GM23248 (cell line): ENCODE measurements at places on chromosomes 5 and 9. TPM values are rescaled to one million over a fixed set of nuclear protein-coding genes. Genes with fewer than 3 reads are reported as not detected.

DNA sequence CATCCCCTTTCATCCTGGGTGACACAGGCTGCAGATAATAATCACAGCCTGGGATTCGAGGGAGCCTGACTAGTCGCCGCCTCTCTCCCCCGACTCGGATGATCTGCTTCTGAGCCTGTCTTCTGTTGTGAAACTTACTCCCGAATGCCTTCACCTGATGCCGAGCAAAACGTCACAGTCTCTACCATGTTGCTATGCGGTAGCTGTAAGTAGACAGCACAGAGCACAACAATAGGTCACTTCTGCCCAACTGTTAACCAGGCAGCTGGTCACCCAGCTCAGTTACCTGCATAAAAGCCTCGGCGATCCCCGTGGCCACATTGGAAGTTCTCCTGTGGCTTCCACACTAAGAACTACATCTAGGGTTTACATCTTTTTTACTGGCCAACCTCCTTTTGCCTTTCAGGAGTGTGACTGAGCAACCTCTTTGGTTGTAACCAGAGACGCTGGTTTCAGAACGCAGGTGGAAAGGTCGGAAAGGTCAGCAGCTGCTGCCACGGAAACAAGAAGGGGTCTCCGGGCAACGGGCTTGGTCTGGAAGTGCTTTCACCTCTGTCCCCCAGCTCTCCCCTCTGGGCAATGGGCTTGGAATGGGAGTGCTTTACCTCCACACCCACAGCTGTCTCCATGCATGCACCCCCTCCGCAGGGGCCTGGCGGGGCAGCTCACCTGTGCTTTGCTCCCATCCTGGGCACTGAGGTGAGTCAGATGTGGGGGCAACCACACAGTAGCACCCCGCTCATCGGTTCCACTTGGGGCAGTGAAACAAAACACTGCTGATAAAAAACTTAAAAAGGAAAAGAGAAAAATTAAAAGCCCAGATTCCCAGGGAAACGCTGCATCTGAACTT lies 7.6 kb upstream of the PPP1R26 start:
- H3K36me3 ChIP-seq, result no peaks in the 10 kb centered on the region
- H3K27me3 ChIP-seq, result no peaks in the 10 kb centered on the region
- H3K4me3 ChIP-seq, result no peak overlapping the region

DNA sequence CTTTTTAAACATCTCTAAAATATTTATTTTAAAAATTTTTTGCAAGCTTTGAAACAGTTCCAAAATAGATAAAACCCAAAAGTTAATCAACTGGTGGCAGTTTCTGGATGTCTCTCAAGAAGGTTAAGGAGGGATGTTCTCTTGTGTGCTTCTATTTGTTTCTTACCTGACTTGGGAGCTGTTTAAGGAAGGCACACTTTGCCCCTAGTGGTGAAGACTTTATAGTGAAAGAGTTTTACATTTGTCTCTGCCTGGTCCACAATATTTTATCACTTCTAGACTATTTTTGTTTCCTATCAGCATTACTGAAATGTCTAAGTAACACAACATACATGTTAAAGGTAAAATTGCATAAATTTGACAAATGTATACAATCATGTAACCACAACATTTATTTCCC lies 552.8 kb downstream of the SEMA5A start:
- no peak overlapping the region for H3K27ac ChIP-seq
- no peaks in the 10 kb centered on the region for H3K36me3 ChIP-seq
- no peak overlapping the region for H3K4me3 ChIP-seq
- no peaks in the 10 kb centered on the region for H3K4me1 ChIP-seq
- peak; percentile 37 for DNase-seq

DNA sequence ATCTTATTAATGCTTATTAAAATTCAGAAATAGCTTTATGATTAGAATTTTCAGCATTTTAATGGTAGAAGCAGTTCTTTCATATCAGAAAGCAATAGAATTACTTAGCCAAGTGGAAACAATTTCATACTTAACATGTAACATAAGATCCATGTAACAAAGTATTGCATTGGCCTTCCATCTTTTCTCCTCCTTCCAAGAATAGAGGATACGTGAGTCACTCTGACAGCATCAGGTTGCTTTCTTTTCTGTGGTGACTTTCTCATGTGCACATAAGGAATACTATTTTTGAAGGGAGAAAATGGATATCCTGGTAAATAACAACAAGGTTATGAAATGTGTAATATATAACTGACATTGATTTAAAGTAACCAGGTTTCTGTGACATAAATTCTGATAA lies 272.2 kb downstream of the ANXA1 start:
- H3K27me3 ChIP-seq, result no peaks in the 10 kb centered on the region
- H3K27ac ChIP-seq, result no peak overlapping the region
- H3K4me3 ChIP-seq, result no peak overlapping the region
- no peaks in the 10 kb centered on the region for H3K4me1 ChIP-seq
- no peak for DNase-seq

- peaks cover 60% of the 10 kb centered on the region for H3K4me1 ChIP-seq
- no peak overlapping the region for H3K27ac ChIP-seq
- DNase-seq, result no peak
- H3K4me3 ChIP-seq, result no peak overlapping the region
- no peaks in the 10 kb centered on the region for H3K36me3 ChIP-seq
Measured at GRCh38 chr5:142615948-142616347, 69.9 kb downstream of the FGF1 start.

DNA sequence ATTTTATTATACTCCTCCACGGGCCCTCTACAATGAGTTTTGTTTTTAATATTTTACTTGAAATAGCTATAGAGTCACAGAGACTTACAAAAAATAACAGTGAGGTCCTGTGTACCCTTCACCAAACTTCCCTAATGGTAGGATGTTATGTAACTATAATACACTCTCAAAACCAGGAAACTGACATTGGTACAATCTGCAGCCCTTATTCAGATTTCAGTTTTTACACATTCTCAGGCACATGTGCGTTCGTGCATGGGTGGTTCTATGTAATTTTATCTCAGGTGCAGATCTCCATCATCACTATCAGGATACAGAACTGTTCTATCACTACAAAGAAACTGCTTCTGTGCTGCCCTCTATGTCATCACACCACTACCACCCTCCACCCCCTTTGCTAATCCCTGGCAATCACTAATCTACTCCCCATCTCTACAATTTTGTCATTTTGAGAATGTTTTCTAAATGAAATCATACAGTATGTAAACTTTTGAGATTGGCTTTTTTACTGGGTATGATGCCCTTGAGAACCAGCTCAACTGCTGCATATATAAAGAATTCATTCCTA lies 16.4 kb downstream of the RAB14 start:
- no peak for DNase-seq
- no peak overlapping the region for H3K4me3 ChIP-seq
- H3K36me3 ChIP-seq, result peaks cover 46% of the 10 kb centered on the region
- no peaks in the 10 kb centered on the region for H3K27me3 ChIP-seq
- H3K27ac ChIP-seq, result no peak overlapping the region

- no peak for DNase-seq
- no peaks in the 10 kb centered on the region for H3K27me3 ChIP-seq
- no peak overlapping the region for H3K27ac ChIP-seq
- H3K4me3 ChIP-seq, result no peak overlapping the region
- H3K36me3 ChIP-seq, result no peaks in the 10 kb centered on the region
Measured at GRCh38 chr5:57696389-57696769, 213.8 kb upstream of the ACTBL2 start.

DMRTA1 gene
- total RNA-seq, result 0.11 TPM in 1 of 2 replicates, not detected in the other
